Stimulated activated CD8-positive, alpha-beta memory T cell treated with anti-CD3 and anti-CD28 coated beads, Interleukin-7, amount 100 ng/mL, for 1 hour (primary cell): ENCODE measurements at places on chromosomes 4 and X.

GRCh38 chr4:107712236-107712635 is 7.8 kb downstream of the PAPSS1 start:
- DNase-seq: no peak

GRCh38 chrX:153948847-153949805 is 4.7 kb upstream of the RENBP start:
- no peak for DNase-seq

- no peak for DNase-seq
These were observed 353 bp downstream of the NSD2 start for GRCh38 chr4:1871471-1872021.

DNA sequence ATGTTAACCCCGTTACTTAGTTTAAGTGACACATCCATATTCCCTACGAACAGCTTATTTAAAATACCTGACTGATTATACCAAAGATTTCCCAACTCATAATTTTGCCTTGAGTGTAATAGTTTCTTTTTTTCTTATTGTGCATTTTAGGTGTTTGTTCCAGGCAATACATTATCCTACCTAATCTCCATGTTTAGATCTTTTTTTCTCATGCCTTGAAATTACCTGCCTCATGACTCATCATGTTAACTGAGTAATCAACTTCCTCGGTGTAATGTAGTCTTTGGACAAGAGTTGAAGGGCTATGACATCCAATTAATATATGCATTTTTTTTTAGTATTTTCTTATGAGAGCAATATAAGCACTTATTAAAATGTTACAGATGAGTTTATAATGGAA is 228.7 kb upstream of the ANKRD50 start:
- DNase-seq: no peak

DNA sequence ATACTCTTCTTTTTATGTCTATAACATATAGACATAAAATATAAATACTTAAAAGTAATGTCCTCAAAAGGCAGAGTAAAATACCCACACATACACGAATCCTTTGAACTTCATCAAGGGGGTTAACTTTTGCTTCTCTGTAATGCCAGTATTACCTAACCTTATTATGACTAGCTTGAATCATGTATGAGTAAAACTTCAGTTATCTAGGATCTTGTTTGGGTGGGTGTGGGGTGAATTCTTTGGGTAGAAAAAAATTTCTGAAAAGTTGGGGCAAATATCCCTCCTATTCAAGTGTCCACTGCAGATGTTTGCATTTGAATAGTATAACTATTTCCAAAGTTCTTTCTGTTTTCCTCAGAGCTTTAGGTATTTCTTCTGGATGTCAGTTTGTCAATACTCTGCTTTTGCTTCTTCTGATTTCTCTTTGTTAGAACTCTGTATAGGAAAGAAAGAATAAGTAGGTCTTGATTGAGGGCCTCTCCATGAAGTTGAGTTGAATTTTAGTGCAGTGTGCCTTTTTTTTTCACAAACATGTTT is 173.8 kb downstream of the ADGRL3 start:
- DNase-seq: no peak

- DNase-seq: no peak
These were observed 119.5 kb downstream of the RAB28 start for GRCh38 chr4:13364653-13365052.

GRCh38 chrX:18951032-18951431 is 32.9 kb downstream of the PHKA2 start:
- DNase-seq: no peak

DNA sequence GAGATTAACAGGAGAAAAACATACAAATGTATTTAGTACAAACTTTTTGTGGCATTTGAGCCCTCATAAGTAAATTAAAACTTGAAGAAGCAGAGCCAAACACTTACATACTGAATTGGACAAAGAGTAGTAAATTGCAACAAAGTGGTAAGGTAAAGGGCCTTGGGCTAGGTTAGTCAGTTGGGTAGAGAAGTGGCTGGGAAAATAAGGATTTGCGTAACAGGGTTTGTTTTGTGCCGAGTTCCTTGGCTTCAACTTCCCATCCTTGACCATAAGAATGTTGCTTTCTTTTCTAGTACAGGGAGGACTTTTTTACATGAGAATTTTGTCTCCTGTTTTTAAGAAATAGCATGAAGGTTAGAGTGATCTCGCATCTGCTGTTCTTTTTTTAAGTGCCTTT is 33.3 kb upstream of the DSPP start:
- DNase-seq: no peak

DNA sequence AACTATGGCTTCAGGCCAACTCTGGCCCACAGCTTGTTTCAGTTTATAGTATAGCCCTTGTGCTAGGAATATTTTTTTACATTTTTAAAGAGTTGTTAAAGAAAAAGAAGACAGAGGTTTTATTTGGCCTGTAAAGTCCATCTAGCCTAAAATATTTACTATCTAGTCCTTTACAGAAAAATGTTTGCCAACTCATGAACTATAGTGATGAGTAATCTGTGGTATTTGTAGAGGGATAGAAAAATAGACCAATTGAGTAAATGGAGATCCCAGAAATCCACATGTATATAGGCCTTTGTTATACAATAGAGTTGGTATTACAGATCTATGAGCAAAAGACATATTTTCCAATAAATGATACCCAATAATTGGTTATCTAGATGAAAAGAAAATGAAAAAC is 288.7 kb downstream of the PRDM5 start:
- DNase-seq: no peak

GRCh38 chr4:55348466-55348865 is 2.4 kb downstream of the SRD5A3 start:
- no peak for DNase-seq

DNA sequence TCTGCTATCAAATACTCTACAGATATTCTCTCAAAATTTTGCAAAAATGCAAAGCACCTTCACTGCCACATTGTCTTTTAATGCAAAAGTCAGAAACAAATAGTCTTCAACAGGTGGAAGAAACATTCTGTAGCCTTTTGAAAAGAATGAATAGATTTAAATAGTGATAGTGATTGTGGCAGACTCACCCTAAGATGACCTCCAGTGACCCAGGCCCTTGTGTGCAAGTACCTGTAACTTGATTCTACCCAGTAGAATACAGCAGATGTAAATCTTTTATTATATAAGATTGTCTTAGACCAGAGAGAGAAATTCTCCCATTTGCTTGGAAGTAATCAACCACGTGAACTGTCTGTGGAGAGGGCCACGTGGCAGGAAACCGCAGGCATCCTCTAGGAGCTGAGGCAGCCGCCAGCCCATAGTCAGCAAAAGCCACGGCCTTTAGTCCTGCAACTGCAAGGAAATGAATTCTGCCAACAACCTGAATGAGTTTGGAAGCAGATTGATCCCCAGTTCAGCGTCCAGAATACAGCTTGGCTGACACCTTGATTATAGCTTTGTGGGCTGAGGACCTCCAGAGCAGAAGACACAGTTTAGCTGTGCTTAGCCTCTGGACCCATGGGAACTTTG is 272.5 kb downstream of the ARHGAP10 start:
- no peak for DNase-seq

- no peak for DNase-seq
These were observed 61.6 kb upstream of the DHX15 start for GRCh38 chr4:24645765-24646550.

DNA sequence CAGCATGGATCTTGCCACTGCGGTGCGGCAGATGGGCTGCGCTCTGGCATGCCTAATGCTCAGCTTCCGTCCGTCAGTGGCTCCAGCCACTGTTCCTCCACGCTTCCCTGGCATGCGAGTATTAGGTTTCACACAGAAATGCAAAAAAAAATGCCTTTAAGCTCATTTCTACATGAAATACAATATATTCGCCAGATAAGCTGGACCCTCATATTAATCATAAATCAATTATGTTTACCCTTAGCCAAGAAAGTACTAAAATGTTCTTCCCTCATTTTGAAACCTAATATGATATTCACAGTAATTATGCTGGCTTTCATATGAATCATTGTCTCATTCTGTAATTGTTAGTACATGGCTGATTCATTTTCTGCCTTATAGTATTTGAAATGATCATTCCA is 115.5 kb upstream of the FAM241A start:
- DNase-seq: no peak

GRCh38 chr4:2251073-2251794 is 9.3 kb upstream of the HAUS3 start:
- no peak for DNase-seq

DNA sequence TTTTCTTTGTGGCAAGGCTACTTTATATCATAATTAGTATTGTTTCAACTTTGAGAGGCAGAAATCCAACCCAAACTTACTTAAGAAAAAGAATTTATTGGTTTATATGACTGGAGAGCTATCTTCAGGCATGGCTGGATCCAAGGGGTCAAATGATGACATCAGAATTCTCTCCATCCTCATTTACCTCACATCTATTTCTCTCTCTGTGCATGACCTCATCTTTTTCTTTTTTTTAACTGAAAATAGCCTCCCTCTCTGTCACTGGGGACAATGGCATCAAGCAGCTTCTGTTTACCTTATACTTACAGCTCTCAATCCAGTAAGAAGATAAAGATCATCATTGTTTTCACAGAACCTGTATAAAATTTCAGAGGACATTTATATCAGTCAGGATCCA is 12.0 kb upstream of the EXOC1L start:
- no peak for DNase-seq

DNA sequence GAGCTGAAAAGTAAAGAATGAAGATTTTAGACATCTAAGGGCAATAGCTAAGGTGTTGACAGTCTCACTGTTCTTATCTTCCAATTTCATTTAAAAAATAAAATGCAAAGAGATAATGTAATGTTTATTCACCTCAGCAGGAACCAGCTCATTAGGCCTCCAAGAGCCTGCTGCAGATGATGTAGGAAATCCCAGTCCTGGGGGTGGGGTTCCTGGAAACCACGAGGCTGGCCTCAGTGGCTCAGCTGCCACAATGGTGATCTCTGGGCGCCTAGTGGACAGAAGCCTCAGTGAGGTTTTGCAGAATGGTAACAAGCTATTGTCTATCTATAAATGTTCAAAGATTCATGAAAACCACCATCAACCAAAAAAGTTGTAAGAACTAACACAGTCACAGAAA is 77.3 kb downstream of the RPS3A start:
- no peak for DNase-seq
